ENCODE measurements at places on chromosomes 16 and 17. TPM values are rescaled to one million over a fixed set of nuclear protein-coding genes. Genes with fewer than 3 reads are reported as not detected.

The SPHK1 gene
- 16.7 TPM for total RNA-seq

The CCL1 gene
- not detected for total RNA-seq

The DNAI2 gene
- total RNA-seq = not detected

The EVI2B gene
- 4.3 TPM for total RNA-seq

The SLC6A4 gene
- 0.13 TPM for total RNA-seq

The SMG6 gene
- total RNA-seq = 38.2 TPM

The KRTAP2-1 gene
- not detected for total RNA-seq

The RBL2 gene
- total RNA-seq = 83.5 TPM

The GTF3C1 gene
- total RNA-seq = 54.4 TPM

The TIMP2 gene
- total RNA-seq = 315 TPM

DNA sequence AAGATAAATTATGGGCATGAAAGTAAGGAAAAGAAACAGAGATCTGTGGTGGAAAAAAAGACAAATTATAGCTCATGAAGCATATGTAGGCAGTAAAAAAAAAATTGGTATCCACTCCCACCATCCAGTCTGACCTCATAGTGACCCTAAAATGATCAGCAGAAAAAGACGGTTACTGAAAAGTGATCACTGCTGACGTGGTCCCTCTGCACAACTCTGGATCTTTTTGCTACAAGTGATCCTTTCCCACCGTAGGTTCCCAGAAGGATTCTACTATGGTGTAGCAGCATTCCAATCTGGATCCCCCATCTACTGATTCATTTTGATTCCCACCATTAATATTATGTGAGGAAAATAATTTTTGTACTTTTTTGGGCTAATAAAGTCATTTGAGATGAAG is 10.9 kb upstream of the CHST6 start:
- H3K27ac ChIP-seq = no peak overlapping the region
- no peaks in the 10 kb centered on the region for H3K27me3 ChIP-seq
- H3K4me1 ChIP-seq = peaks cover 10% of the 10 kb centered on the region
- DNase-seq = no peak

GRCh38 chr17:75901727-75902126 is 3.0 kb downstream of the MRPL38 start:
- peaks cover 17% of the 10 kb centered on the region for H3K4me1 ChIP-seq
- no peak overlapping the region for H3K27ac ChIP-seq

GRCh38 chr16:89761304-89761922 is 40.1 kb downstream of the ZNF276 start:
- DNase-seq = no peak
- H3K4me3 ChIP-seq = no peak overlapping the region
- no peaks in the 10 kb centered on the region for H3K27me3 ChIP-seq
- H3K4me1 ChIP-seq = no peaks in the 10 kb centered on the region
- H3K36me3 ChIP-seq = no peaks in the 10 kb centered on the region

GRCh38 chr17:73588891-73589290 is 55.4 kb downstream of the SDK2 start:
- no peaks in the 10 kb centered on the region for H3K4me1 ChIP-seq
- DNase-seq = no peak
- no peaks in the 10 kb centered on the region for H3K27me3 ChIP-seq
- H3K36me3 ChIP-seq = no peaks in the 10 kb centered on the region
- no peak overlapping the region for H3K27ac ChIP-seq
- no peak overlapping the region for H3K4me3 ChIP-seq

- peaks cover 36% of the 10 kb centered on the region for H3K4me1 ChIP-seq
- H3K4me3 ChIP-seq = peak overlapping the region; percentile 89
- no peaks in the 10 kb centered on the region for H3K36me3 ChIP-seq
- peak overlapping the region; percentile 81 for H3K27ac ChIP-seq
- H3K27me3 ChIP-seq = no peaks in the 10 kb centered on the region
- no peak for DNase-seq
Measured at GRCh38 chr16:74999609-75000480, 1.0 kb downstream of the ZNRF1 start.

GRCh38 chr17:64032081-64032480 is 11.6 kb upstream of the ICAM2 start:
- no peak overlapping the region for H3K4me3 ChIP-seq
- no peaks in the 10 kb centered on the region for H3K36me3 ChIP-seq
- H3K4me1 ChIP-seq = no peaks in the 10 kb centered on the region
- no peak overlapping the region for H3K27ac ChIP-seq

- no peaks in the 10 kb centered on the region for H3K36me3 ChIP-seq
- no peaks in the 10 kb centered on the region for H3K4me1 ChIP-seq
- no peak overlapping the region for H3K27ac ChIP-seq
Measured at GRCh38 chr16:80570106-80570478, 29.3 kb downstream of the DYNLRB2 start.

DNA sequence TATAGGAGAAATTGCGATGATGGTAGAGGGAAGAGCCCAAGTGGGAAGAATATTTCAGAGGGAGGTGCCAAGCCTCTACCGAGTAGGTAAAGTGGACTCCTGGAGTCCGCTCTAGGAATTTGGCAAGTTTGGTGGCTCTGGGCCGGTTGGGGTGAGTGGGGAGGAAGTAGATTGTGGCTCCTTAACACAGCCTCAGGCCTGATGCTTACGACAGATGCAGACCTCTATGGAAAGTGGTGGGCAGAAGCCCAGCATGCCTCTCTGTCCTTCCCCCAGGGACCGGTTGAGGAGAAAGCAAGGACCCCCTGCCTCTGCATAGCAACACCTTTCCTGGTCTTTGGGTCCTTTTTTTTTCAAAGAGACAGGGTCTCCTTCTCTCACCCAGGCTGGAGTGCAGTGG is 55.9 kb upstream of the SIAH1 start:
- no peaks in the 10 kb centered on the region for H3K27me3 ChIP-seq
- H3K4me3 ChIP-seq = no peak overlapping the region
- H3K36me3 ChIP-seq = no peaks in the 10 kb centered on the region
- H3K4me1 ChIP-seq = peaks cover 15% of the 10 kb centered on the region

- H3K27ac ChIP-seq = no peak overlapping the region
- no peak overlapping the region for H3K4me3 ChIP-seq
- peaks cover 93% of the 10 kb centered on the region for H3K27me3 ChIP-seq
- H3K4me1 ChIP-seq = peaks cover 32% of the 10 kb centered on the region
- no peak for DNase-seq
- peaks cover 11% of the 10 kb centered on the region for H3K36me3 ChIP-seq
Measured at GRCh38 chr17:80471922-80472321, 4.5 kb downstream of the NPTX1 start.

DNA sequence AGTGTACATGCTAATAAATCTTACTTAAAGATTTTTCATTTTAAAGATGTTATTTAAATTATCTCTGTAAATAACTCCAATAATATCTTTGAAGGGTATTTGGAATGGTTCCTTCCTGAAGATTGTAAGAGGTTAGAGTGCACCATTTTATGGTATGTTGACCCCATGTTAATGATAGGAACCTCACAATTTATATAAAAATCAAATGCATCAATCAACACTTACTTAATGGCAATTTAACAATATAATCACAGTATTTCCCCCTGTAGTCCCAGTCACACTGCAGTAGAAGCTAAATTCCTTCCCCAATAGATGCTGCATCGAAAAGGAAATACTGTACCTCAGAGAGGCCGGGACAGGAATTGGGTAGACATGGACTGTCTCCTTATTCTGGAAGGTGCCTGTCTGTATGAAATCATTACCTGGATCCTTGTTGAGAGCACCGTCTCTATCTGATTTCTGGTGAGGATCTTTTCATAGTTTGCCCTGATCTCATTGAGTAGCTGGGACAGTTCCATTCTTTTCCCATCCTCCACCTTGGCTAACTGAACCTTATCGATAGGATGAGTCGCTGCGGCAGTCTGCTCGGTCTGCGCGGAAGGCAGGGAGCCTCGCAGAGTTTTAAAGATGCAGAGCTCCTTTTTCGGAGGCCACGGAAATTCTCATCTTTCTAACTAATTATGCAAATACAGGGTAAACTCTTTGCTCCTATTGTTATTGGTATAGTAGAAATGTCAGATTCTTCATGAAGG is at the start of gene KRT222:
Gene KRT222 (minus strand): TSS at position 596 of the 752 bp plus-strand sequence. CDS start 78 bp downstream, at position 518.
- H3K4me1 ChIP-seq = peaks cover 3% of the 10 kb centered on the region
- no peak for DNase-seq
- peak within 1 kb of the TSS; percentile 13 for H3K4me3 ChIP-seq
- peaks cover 31% of the 10 kb centered on the region for H3K27me3 ChIP-seq

DNA sequence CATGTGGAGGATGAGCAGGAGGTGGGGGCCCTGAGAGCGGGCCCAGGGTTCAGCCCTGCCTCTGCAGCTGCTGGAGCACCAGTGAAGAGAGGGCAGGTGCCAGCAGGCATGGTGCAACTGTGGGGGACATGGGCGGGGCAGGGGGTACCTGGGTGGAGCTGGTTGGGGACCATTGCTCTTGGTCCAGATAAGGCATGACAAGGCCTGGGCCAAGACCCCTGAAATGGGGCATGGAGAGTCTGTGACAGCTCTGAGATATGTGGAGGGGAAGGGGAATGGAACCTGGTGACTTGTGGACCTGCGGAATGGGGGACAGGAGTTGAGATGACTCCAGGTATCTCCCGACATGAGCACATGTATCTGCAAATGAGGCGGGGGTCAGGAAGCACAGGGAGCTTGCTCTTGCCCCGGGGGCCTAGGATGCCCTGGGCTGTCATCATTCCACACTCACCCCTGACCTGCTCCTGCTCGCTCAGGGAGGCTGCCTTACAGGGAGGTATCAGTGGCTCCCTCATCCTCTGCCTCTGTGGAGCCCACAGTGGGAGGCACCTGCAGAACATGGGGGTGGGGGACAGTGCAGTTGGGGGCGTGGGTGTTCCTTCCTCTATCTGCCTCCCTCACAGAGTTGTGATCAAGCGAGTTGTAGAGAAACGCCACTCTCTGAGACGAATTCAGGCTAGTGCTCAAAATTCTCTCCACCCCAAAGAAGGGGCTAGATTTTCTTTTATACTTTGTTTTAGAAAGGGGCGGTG is 40.2 kb downstream of the TMEM235 start:
- H3K27ac ChIP-seq = no peak overlapping the region
- no peak for DNase-seq
- H3K27me3 ChIP-seq = no peaks in the 10 kb centered on the region
- H3K4me3 ChIP-seq = no peak overlapping the region

GRCh38 chr16:84315422-84315821 is 20.7 kb downstream of the WFDC1 start:
- H3K4me3 ChIP-seq = no peak overlapping the region
- DNase-seq = no peak
- H3K27ac ChIP-seq = no peak overlapping the region
- no peaks in the 10 kb centered on the region for H3K36me3 ChIP-seq
- H3K4me1 ChIP-seq = peaks cover 8% of the 10 kb centered on the region

DNA sequence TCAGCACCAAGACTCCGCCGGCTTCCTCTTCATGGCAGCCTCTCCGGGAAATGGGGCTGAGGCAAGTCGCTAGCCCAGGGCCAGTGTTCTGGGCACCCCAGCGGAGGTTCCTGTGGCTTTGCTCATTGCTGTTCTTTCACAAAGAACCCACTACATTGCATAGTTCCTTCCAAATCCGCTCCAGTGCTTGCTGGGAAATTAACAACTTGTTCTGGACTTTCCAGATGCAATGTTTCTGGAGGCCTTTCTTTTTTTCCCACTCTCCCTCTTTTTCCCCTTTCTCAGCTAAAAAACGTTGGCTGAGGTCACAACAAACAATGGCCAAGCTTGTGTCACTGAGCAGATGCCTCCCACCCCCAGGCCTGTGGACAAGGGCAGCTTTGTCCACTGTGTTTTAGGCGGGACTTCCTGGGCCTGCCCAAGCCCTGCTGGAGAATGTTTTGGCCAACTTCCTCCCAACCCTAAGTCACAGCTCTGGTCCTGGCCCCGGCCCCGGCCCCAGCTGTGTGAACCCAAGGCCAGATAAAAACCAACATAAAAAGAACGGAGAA is 131.5 kb upstream of the RCVRN start:
- H3K27ac ChIP-seq = peak overlapping the region; percentile 80
- H3K4me1 ChIP-seq = peaks cover 35% of the 10 kb centered on the region
- H3K27me3 ChIP-seq = no peaks in the 10 kb centered on the region
- no peaks in the 10 kb centered on the region for H3K36me3 ChIP-seq
- no peak for DNase-seq
- H3K4me3 ChIP-seq = peak overlapping the region; percentile 45

- peak overlapping the region; percentile 66 for H3K27ac ChIP-seq
- H3K4me3 ChIP-seq = peak overlapping the region; percentile 81
Measured at GRCh38 chr16:31700530-31701388, 172.8 kb upstream of the ZNF267 start.

GRCh38 chr17:43983515-43984411 is 20.7 kb upstream of the NAGS start:
- peak; percentile 81 for DNase-seq
- no peaks in the 10 kb centered on the region for H3K36me3 ChIP-seq
- no peak overlapping the region for H3K27ac ChIP-seq
- H3K4me3 ChIP-seq = peak overlapping the region; percentile 56
- H3K4me1 ChIP-seq = peaks cover 11% of the 10 kb centered on the region

GRCh38 chr17:10757067-10757466 is 27.2 kb upstream of the TMEM220 start:
- H3K4me3 ChIP-seq = no peak overlapping the region
- no peak for DNase-seq
- H3K36me3 ChIP-seq = no peaks in the 10 kb centered on the region
- H3K4me1 ChIP-seq = no peaks in the 10 kb centered on the region

DNA sequence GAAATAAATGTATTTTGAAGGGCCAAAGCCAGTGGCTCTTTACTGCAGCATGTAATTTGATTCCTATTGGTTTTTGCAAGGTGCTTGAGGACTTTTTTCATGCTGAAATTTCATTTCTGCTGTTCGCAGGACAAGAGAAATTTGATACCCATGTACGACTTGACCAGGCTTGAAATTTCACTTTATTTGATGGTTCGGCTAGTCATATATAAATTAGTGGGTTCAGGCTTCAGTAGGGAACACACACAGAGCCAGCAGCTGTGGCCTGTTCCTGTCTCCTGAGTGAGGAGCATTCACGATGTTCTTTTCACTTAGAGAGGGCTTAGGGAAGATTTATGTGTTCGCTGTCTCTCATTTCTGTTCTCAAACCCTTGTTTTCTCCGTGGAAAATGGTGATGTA is 258.4 kb upstream of the CACNG5 start:
- H3K36me3 ChIP-seq = no peaks in the 10 kb centered on the region
- H3K4me1 ChIP-seq = peaks cover 28% of the 10 kb centered on the region
- H3K27ac ChIP-seq = no peak overlapping the region
- DNase-seq = no peak
- H3K4me3 ChIP-seq = no peak overlapping the region
- H3K27me3 ChIP-seq = no peaks in the 10 kb centered on the region

- H3K4me1 ChIP-seq = peaks cover 58% of the 10 kb centered on the region
- no peaks in the 10 kb centered on the region for H3K27me3 ChIP-seq
- no peak overlapping the region for H3K4me3 ChIP-seq
- DNase-seq = no peak
Measured at GRCh38 chr17:19341211-19341631, 21.3 kb downstream of the B9D1 start.

GRCh38 chr16:74500907-74501306 is 79.6 kb upstream of the CLEC18B start:
- no peaks in the 10 kb centered on the region for H3K4me1 ChIP-seq
- no peak overlapping the region for H3K27ac ChIP-seq

DNA sequence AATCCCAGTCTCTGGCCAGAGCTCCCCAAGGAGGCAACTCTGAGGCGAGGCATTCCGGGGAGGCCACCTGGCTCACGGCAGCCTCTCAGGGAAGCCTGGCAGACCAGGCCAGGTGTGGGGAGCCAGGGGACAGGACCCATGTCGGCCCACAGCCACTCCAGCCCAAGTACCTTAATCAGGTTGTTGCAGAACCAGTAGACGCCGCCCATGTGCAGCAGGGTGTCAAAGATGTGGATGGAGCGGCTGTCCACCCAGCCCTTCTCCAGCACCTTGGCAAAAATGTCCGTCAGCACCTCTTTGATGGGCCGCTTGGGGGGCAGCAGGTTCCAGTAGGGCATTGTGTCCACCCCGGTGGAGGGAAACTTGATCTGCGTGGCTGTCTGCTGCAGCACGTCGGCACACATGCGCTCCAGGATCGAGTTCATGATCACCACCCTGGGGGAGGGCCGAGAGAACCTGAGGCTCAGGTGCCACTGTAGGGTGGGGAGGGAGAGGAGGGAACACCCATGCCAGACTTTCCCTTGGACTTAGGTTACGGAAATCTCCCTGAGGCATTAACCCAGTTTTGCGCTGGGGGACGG is 7.8 kb downstream of the CSF3 start:
- no peaks in the 10 kb centered on the region for H3K27me3 ChIP-seq
- no peak for DNase-seq
- H3K36me3 ChIP-seq = peaks cover 63% of the 10 kb centered on the region
- H3K4me1 ChIP-seq = peaks cover 88% of the 10 kb centered on the region
